ENCODE measurements at places on chromosomes 12 and 14.

GRCh38 chr12:34186492-34186891, 164.2 kb downstream of the ALG10 start:
- DNase-seq: no peak

DNA sequence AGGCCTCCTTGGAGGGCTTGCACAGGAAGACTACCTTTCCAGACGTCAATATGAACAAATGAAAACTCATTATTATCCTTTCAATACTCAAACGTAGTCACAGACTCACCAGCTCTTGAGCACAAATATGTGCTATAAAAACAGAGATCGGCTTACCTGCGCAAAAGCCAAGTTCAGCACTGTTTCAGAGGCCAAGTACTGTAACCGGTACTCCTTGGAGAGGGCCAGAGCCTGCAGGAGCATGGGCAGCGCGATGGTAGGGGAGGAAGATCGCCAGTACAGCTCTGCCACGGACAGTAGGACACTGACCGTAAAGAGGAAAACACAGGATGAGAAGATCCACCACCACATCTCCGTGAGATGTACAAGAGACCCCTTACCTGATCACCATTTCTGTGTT, 21.6 kb upstream of the CAMKK2 start:
- no peak for DNase-seq

DNA sequence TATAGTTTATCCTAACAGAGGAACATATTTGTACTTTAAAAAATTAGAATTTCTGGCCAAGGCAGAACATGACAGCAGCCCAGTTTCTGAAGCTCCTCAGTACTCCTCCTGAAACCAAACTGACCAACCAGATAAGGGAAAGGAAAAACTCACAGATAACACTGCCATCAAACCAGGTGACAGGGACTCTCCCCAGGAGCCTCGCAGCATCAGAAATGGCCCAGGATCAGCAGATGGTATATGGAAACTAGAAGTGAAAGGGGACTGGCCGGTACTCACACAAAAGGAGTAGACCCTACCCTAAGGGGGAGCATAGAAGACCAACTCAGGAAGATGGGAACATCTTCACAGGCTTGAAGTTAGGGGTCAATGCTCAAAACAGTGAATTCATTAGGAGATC, 22.0 kb downstream of the GALC start:
- DNase-seq: no peak

DNA sequence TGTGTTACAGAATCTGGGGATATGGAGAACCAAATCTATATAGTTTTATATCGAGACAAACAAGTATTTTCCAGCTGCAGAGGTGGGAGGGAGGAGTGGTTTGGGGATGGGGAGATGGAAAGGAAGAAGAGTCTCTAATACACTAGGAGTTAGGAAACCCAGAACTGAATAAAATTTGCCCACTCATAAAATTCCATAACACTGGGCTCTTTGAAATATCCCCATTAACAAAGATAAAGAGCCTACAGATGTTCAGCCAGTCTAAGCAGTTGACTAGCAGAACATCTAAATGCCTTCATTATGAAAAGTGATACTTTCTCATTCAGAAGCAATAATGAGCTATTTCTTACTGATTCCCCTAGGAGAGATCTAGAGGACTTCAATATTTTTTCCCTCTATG, 151.7 kb upstream of the GZMB start:
- no peak for DNase-seq

DNA sequence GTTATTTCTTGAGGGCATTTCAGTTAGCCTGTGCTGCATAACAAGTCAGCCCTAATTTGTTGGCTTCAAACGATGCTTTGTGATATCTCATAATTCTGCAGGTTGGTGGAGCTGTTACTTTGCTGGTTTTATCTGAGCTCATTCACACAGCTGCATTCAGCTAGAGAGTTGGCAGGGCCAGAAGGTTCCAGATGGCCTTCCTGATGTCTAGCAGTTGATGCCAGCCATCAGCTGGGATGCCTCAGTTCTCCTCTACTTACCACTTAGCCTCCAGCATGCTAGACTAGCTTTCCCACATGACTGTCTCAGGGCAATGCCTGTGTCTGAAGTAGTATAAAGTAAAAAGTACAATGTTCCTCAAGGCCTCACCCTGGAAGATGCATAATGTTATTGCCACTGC, 130.6 kb downstream of the SLC35F4 start:
- no peak for DNase-seq

- no peak for DNase-seq
Measured at GRCh38 chr14:60637479-60638315, 11.6 kb downstream of the SIX1 start.

GRCh38 chr14:54200726-54201125, 196.1 kb upstream of the CDKN3 start:
- no peak for DNase-seq

- DNase-seq: no peak
Measured at GRCh38 chr14:72665259-72665658, 228.6 kb downstream of the DPF3 start.

GRCh38 chr14:99258341-99258861, 13.6 kb downstream of the BCL11B start:
- DNase-seq: no peak

DNA sequence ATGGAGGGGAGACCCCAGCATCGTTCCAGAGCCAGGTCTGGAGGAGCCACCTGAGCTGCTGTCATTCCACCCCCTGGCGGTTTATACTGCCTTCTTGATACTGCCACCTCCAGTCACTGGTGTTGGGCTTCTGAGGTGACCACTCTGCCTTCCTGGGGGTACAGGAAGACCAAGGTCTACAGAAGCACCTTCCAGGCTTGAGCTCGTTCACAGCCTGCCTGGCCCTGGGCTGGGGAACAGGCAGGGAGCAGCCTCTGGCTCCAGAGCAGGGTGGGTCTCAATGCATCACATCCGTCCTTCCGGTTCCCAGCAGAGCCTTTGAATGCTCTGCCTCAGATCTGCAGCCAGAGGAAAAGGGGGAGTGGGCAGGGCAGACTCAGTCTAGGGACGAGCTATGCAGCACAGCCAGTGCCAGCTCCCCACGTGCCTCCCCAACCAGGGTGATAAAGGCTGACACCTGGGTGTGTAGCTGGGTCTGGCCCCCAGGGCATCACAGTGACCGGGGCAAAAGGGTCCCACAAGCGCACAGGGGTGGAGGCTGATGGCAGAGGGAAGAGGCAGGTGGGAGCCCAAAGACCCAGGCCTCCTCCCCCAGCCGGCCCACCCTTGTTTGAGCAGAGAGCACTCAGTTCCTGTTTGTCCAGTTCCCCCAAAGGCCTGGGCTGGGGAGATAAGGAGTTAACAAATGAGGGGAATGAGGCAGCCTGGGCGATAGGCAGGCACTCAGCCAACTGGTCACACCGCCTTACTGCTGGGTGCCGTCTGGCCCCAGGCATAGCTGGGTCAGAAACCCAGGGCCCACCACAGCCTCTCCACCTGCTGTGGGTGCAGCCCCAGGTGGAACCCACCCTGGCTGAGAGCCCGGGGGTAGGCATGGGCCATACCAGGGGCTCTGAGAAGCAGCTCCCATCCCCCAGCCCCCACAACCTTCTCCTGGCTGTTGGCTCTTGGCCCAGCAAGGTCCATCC, 17.1 kb downstream of the DEGS2 start:
- no peak for DNase-seq

DNA sequence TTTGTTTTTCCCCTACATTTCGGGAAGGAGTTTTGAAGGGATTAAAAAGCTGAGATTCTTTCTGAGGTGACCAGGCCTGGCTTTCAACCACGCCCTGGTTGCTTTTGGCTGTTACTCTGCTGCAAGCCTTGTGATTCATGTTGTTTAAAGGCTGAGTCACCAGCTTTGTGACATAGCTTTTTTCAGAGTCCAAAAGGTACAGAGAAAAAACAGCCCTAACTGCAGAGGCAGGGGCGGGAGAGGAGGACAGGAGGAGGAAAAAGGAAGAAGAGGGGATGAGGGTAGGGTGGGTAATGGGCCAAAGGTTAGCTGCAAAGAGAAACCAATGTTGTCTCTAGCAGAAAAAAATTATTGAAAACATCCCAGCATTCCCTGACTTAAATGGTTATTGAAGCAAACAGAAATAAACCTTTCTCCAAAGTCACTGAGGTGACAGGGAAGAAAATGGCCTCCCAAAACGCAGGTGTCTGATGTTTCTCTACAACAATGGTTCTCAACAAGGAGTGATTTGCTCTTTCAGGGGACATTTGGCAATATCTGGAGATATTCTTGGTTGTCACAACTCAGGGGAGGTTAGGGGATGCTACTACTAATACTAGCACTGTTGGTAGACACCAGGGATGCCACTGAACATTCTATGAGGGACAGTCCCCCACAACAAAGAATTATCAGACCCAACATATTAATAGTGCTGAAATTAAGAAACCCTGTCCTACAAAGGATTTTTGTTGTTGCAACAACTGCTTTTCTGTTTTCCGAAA, 2.1 kb upstream of the UBC start:
- DNase-seq: no peak

DNA sequence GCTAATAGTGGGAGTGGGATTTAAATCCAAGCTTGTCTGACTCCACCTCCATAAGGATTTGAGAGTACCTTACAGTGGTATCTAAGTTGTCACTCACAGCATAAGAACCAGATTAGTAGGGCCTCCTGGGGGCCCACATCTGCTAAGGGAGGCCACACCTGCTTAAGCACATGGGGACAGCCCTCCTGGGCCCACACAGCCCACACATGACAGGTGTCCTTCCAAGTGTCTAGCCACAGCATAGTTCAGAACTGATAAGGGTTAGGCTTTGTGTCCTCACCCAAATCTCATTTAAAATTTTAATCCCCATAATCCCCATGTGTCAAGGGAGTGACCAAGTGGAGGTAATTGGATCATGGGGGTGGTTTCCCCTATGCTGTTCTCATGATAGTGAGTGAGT, 186.0 kb upstream of the HMGA2 start:
- DNase-seq: no peak

- no peak for DNase-seq
Measured at GRCh38 chr12:71469258-71469750, 29.7 kb downstream of the LGR5 start.
